SK-N-MC (cell line): ENCODE measurements at places on chromosomes 5 and 9.

DNA sequence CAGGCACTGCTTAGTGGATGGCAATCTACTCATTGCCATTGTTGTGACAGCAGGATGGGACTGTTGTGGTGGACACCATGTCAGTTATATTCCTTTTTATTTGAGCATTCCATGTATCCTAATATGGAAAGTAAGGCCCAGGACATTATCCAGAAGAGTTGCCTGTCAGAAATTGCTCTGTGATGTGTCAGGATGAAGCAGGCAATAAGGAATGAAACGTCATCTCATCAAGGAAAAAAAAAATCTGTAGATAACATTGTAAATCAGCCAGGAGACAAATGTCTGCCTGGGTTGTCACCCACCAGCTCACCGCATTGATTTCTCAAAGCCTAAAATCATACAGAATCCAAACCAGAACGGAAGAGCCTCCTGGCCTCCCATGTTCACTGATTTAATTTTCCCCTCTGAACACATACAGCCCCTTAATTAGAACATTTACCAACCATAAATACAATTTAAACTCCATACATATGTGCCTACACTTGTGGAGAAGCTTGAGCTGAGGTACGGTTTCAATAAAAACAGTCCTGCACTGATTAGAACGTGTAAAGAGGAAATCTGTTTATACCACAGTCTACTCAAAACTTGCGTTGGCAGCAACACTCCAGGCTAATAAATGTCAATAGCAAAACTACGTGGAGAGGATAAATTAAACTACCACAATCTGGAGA, 73.9 kb downstream of the FOXD1 start:
- no peak for DNase-seq

- DNase-seq: no peak
These were observed 18.6 kb upstream of the ANKRD18A start for GRCh38 chr9:38638881-38639576.

DNA sequence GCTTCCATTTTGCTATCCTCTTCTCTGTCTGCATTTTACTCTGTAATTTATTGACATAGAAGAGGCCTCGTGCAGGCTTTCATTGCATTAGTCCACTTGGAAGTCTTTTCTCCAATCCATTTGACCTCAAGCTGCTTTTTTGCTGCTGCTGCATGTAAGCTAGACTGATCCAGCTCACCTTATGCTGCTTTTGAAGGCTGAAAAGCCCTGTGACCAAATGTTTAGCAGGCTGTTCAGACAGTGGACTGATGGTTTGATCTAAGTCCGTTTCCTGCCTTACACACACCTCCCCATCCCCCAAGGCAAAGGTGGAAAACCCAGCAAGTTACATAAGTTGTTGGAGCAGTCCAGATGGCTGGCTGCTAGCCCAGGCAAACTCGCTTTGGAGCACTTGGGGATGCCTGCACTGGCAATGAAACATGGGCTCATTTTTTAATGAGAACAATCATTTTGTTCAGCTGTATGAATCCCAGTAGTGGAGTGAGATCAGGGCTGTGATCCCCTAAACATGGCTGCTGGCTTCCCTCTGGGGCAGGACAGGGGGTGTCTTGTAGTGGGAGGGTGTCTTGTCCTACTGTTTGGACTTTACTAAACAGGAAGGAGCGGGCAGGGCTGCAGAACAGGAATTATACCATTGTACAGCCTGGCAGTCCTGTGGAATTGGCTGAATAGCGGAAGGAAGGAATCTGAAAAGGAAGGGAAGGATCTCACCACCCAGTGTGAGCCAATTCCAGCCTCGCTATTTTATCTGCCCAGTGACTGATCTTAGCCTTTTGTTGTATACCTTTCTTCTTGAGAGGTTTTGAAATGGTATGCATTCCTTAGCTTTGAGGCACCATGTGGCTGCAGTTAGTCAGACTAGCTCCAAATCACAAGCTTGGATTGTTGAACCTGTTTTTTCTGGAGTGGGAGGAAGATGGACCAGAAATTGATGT, 212.0 kb downstream of the ARHGAP26 start:
- DNase-seq: no peak

- DNase-seq: no peak
These were observed 50.5 kb downstream of the GADD45G start for GRCh38 chr9:89655056-89655989.

GRCh38 chr5:6494939-6495338, 46.3 kb downstream of the UBE2QL1 start:
- DNase-seq: no peak

DNA sequence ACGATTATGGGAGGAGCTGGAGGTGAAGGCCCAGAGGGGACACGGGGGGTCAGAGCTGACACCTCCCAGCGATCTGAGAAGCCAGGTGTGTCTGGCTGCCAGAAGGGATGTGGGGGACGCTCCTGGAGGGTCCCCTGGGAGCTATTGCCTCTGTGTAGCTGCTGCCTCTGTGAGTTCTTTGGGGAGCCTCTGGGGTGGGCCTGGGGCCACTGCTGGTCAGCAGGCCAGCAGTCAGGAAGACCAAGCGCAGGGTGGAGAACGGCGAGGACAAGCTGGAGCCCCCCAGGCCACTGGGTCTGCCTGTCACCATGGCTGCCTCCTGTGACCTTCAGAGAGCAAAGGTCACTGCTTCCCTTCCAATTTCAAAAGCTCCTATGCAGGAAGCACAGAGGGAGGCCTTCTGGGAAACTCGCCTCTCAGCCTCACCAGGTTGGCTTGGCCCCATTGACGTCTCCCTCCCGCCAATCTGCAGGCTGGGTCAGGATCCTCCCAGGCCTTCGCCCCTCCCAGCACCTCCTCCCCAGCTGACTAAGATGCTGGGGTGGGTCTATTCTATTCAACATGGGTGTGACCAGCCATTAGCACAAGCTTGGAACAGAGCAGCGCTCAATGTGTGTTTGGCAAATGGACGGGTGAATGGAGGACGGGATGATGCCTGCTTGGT, 126.4 kb downstream of the GAPVD1 start:
- DNase-seq: no peak

DNA sequence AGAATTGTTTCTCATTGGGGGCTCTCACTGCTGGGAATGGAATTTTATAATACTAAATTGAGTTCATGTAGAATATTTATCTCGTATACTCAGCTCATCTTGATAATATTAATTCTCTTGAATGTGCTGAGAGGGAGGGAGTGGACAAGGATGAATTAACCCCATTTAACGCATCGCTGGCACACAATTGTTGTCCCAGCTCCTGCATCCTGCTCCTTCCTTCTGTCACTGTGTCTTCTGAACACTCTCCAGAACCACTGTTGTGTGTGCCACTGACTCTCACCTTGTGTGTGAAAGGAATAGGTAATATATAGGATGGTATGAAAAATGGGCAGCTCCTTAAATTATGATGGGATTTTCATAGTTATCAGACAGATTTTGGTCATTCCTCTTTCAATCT, 267.3 kb downstream of the MTRR start:
- DNase-seq: no peak

DNA sequence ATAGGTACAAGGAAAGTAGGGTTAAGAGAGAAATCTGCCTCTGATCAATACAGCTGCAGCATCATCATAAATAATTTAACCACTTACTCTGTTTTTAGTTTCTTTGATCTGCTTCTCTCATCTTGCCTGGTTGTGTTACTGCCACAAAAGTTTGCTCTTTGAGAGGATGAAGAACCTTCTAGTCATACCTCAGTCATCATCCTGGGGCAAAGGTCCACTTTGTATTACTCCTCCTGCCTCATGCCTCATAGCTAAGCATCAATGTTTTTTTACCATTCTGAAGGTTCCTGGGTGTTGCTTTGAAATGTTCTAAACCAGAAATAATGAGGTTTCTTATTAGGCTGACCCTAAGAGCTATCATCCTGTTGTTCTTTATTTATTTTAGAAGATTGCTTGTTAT, 17.1 kb upstream of the TRIM36 start:
- no peak for DNase-seq

- no peak for DNase-seq
These were observed 105.0 kb upstream of the ALDH1B1 start for GRCh38 chr9:38287420-38287985.

DNA sequence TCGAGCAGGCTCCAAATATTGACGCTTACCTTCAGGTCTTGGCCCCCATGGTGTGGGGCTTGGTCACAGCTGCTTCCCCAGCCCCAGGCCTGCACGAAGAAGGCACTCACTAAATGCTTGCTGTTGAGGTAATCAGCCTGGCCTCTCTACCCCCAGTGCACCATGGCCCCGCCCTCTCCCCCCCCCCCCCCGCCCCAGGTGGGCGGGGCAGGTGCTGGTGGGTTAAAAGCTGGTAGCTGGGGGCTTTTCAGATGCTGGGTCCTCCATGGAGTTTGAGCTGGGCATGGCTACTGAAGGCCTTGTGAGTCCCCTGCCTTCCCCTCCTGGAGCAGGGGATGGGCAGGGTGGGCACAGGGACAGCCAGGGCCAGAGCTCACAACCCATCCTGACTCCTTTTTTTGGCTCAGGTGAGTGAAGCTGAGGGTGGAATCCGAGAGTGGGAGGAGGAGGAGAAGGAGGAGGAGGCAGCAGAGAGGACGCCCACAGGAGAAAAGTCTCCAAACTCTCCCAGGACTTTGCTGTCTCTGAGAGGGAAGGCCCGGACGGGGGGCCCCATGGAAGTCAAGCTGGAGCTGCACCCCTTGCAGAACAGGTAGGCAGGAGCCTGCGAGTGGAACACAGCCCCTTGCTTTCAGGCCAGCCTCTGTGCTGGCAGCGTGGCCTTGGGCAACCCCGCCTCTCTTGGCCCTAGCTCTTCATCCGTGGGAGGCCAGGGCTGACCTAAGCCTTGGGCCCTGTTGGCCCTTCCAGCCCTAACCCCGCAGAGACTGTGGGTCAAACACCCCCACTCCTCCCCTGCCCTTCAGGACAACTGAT, 4.4 kb upstream of the TSPAN17 start:
- DNase-seq: no peak
